ENCODE measurements at places on chromosomes 2 and 18.

DNA sequence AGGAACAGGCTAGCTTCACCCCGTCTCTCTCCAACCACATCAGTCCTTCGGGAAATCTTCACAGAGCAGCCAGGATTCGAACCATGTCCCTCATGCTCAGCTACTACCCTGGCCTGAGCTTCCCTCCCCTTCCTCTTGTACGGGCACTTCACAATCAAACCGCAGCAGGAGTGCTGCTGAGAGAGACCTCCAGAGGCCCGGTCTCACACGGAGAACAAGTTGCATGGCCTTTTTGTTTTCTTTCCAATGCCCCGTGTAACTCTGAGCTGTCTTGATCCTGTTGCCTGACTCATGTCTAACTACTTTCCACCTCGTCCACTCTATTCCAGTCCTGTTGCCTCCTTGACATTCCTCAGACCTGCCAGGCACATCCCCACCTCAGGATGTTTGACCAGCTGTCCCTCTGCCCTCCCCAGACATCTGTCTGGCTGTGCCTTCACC is 25.4 kb downstream of the FBLN7 start:
- no peak for DNase-seq

GRCh38 chr2:176461098-176461808 is 192.0 kb downstream of the MTX2 start:
- no peak for DNase-seq

DNA sequence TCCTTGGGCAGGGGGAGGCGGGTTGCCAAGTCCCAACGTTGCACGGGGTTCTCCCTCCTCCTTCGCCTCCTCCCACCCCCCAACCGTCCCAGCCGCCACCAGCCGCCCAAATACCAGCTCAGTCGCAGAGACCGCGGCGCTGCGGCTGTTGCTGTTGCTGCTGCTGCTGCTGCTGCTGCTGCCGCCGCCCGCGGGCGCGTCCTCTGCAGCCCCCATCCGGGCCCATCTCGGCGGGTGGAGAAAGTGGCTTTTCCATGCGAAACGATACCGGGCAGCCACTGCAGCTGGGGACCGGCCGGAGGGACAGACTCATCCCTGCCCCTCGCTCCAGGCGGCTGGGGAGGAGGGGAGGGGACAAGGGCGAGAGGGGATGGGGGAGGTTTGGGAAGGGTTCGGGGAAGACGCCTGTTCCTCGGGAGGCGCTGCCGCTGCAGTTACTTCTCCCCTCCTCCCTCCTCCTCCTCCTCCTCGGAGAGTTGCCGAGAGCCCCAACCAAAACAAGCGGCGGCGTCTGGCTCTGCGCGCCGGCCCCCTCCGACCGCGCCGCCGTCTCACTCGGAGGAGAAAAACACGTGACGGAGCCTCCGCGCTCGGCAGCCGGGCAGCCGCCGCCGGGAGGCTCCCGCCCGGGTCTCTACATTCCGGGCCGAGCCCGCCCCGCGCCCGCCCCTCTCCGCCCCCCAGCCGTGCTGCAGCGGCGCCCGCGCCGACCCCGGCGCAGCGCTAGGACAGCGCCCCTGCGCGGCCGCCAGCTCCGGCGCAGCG is at the start of gene IRS1:
Gene IRS1, minus strand, starts transcription at position 610 of the 765 bp plus-strand sequence. CDS start 1,082 bp downstream, outside the sequence.
- DNase-seq = peak; percentile 48

GRCh38 chr18:35827903-35828275 is 144.6 kb upstream of the RMP24 start:
- no peak for DNase-seq

DNA sequence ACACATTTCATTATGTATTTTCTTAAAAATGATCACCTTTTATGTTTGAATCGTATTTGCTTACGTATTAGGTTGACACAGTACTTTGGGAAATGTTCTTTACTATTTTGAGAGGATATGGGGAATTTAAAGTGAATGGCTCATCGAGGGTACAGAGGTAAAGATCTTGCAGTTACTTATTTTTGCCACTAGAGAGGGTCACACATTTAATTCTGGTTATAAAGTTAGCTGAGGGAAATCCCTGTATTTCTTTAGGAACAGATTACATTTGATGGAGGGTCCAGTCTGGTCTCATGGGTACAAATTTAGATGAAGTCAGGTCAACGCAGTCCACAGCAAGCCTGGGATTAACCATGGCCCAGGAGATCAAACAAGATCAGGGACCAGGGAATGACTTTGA is 24.5 kb downstream of the DYNC2LI1 start:
- DNase-seq = no peak

- peak; percentile 4 for DNase-seq
Measured at GRCh38 chr18:47100212-47100831, 50.0 kb downstream of the HDHD2 start.

DNA sequence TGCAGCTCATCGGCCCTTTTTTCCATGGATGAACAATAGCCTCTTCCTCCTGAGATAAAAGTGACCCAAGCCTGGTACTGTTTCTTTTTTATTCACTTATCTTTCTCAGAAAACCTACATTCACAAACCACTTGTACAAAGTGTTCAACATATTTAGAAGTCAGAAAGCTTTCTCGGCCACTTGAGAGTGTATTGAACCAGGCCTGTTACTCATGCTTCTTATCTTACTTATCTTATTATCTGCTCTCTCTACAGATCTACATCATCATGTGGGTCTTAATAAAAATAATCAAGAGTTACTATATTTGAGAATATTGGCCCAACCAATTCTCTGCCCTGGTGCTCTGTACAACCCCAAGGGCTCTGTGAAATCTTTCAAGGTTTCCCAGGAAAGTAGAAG is 242.1 kb downstream of the MREG start:
- no peak for DNase-seq

DNA sequence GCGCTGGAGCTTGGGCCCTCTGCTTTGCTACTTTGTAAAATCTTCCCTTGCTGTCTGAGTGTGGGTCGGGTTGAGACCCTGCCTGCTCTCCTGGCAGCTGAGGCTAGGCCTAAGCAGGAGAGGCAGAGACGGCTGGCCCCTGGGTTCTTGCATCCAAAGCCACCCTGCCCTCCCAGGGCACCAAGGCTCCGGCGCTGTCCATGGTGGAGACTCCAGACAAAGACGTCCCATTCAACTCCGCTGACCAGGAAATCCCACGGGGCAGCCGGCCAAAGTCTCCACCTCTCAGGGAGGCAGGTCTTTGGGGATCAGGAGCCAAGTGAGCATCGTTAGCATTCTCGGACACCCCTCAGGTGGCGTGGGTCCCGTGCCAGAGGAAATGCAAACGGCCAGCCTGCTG is 2.6 kb upstream of the PRLH start:
- DNase-seq = no peak

GRCh38 chr2:23346029-23346428 is 39.0 kb upstream of the KLHL29 start:
- DNase-seq = no peak

GRCh38 chr2:160479269-160479668 is 14.3 kb downstream of the RBMS1 start:
- DNase-seq = no peak

GRCh38 chr2:6644261-6644660 is 221.4 kb downstream of the CMPK2 start:
- DNase-seq = no peak

- no peak for DNase-seq
Measured at GRCh38 chr2:1846046-1847015, 102.0 kb upstream of the PXDN start.

GRCh38 chr2:12841021-12841420 is 124.3 kb downstream of the TRIB2 start:
- no peak for DNase-seq

GRCh38 chr2:125746321-125747164 is 909.4 kb upstream of the GYPC start:
- no peak for DNase-seq

DNA sequence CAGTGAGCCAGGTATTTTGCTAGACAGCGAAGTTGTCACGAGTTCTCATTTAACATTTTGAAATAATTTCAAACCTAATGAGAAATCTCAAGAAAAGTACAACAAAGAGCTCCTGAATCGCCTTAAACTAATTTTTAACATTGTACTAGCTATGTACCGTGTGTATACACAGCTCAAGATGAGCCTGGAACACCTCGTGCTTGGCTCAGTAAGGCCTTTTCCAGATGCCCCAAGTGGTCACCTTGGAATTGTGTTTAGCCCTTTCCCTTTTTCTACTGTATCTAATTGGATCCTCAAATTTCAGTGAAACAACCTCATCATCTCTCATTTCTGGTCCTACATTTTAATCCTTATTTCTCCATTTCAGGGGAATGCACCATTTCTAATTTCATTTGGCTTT is 7.2 kb downstream of the PTPN4 start:
- DNase-seq = no peak

GRCh38 chr2:65403529-65403915 is 28.9 kb downstream of the SPRED2 start:
- no peak for DNase-seq

- no peak for DNase-seq
Measured at GRCh38 chr2:177434475-177434874, 41.9 kb downstream of the AGPS start.

GRCh38 chr18:50058731-50059130 is 136.2 kb downstream of the MYO5B start:
- no peak for DNase-seq

GRCh38 chr18:24160086-24160485 is 21.2 kb downstream of the CABYR start:
- no peak for DNase-seq

- no peak for DNase-seq
Measured at GRCh38 chr2:121234791-121235190, 50.2 kb downstream of the TFCP2L1 start.

GRCh38 chr2:233153146-233153798 is 93.1 kb downstream of the INPP5D start:
- no peak for DNase-seq

DNA sequence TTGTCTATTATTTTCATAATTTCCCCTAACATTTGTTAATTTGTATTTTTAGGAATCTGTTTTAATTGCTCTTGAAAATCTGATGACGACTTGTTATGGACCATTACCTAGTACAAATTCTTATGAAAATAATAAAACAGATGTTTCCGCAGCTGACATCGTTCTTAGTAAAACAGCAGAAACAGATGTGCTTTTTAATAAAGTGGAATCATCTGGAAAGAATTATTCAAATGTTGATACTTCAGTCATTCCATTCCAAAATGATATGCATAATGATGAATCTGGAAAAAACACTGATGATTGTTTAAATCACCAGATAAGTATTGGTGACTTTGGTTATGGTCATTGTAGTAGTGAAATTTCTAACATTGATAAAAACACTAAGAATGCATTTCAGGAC is 69.9 kb downstream of the PMS1 start:
- no peak for DNase-seq

GRCh38 chr2:85753525-85754312 is at the start of gene ATOH8:
Gene ATOH8, plus strand, starts transcription at chr2:85753991. Its CDS starts 199 bp downstream, at chr2:85754190.
- no peak for DNase-seq

DNA sequence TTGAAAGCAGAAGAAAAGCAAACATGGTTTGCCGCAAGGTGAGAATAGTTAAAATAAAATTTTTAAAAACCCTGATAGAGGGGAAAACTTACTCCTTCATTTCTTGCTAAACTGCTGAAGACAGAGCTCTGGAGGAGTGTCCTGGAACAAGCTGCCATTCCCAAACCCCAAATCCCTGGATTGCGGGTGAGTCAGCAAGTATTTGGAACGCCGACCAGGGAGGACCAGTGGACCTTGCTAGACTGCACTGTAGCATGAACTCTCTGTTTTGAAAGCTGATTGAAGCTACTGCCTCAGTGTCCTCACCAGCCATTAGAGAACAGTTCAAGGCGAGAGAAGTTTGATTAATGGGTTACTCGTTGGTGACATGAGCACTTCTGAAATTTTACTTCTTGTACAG is 99.4 kb upstream of the RASGRP3 start:
- no peak for DNase-seq

- no peak for DNase-seq
Measured at GRCh38 chr2:202965810-202966460, 48.7 kb upstream of the NBEAL1 start.

GRCh38 chr2:86631846-86632485 is 8.3 kb upstream of the RNF103 start:
- no peak for DNase-seq

DNA sequence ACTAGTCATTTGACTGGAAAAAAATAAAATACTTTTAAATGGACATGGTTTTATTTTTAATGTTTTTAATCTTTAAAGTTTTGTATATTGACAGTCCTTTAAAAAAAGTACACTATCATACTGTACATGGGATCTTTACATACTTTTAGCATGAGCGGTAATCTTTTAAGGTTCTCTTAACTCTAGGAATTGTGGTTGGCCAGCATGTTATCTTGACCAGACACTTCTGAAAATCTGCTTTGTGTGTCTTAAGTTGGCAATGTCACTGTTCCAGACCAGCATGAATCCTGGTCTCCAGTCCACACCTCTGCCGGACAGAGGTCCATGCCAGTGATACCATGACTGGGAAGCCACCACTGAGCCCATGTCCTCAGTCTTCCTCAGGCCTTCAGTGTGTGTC is 17.7 kb downstream of the ITGB1BP1 start:
- DNase-seq = no peak

DNA sequence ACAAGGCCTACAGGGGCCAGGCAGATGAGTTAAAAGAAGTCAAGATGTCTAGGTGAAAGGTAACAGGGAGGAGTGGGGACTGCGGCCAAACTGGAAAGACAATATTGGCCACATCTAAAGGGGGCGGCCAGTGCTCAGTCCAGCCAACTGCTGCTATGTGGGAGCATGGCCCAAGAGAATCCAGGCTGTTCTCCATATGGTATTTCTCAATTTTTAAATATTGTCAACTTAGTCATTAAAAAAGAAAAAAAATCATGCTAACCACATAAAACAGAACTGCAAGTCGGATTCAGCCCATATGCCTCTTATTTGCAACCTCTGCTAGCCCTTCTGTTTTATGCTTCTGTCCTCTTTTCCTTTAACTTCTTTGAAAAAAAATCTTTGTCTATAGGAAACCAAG is 14.8 kb downstream of the TRABD2A start:
- DNase-seq = no peak

GRCh38 chr2:72883356-72883962 is 3.7 kb upstream of the SPR start:
- DNase-seq = no peak

- DNase-seq = no peak
Measured at GRCh38 chr18:25316381-25317018, 35.5 kb downstream of the ZNF521 start.

DNA sequence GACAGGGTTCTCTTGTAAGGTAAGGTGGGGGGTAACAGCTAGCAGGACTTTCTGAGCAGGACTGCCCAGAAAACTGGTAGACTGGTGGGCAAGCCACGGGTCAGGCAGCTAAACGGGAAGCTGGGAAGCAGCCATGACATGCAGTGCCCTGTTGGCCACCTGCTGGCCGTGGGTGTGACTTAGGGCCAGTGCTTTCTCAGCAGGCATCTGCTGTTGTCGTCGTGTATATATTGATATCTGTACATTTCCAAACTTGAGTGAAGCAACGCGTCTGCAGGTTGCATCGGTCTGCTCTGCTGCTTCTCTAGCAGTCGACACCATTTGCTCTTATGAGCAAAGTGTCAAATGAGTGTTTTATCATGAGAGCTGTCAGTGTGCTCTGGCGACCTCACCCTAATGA is 31.0 kb downstream of the COA5 start:
- no peak for DNase-seq

GRCh38 chr2:109387778-109388469 is 225.8 kb downstream of the SEPTIN10 start:
- no peak for DNase-seq

GRCh38 chr2:85716346-85716914 is 22.3 kb downstream of the GNLY start:
- no peak for DNase-seq

- DNase-seq = no peak
Measured at GRCh38 chr2:164739966-164740365, 101.7 kb downstream of the COBLL1 start.

All from T-helper 22 cell (primary cell).